COLO829 (cell line): ENCODE measurements at places on chromosomes 7 and 10.
A peak's percentile ranks its signal among the peaks of the same experiment; 100 is the strongest.

- no peak for DNase-seq
These were observed 36.7 kb downstream of the LSM5 start for GRCh38 chr7:32453341-32454011.

- DNase-seq: no peak
These were observed 3.4 kb downstream of the HOXA10 start for GRCh38 chr7:27170426-27171324.

DNA sequence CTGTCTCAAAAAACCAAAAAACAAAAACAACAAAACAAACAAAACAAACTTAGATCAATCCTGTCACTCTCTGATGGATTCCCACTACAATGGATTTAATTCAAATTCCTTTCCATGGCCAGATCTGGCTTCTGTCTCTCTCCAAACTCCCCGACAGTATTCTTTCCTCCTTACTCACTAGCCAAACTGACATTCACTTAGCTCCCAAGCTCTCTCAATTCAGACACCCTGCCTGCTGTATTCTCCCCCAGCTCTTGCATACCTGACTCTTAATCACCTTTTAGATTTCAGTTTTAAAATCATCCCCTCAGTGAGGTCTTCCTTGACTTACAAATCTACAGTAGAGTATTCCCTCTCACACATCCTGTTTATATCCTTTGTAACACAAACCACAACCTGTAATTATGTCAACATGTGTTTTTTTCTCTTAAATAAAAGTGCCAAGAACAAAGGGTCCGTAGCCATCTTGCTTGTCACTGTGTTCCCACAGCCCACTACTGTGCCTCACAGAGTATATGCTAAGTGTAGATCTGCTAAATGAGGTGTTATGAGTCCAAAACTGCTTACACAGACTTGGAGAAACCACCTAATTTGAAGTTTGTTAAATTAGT is 14.4 kb downstream of the HERPUD2 start:
- no peak for DNase-seq

DNA sequence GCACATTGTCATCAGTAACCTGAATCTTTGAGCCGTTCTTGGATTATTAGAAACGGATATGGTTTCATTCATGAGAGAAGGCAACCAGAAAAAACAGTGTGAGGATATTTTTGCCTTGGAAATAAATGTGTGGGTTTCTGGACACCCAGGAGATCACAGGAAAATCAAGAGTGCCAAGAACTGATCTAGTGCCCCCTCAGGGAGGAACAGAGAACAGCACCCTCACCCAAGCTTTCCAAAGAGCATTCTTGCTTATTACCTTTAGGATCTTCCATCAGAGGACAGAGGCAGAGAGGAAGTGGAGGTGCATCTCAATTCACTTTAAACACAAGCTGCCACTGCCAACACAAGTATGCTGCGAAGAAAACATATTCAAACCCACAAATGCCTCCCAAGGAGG is 851.5 kb upstream of the COBL start:
- DNase-seq: peak; percentile 6

GRCh38 chr10:110524179-110524858 is 26.6 kb downstream of the DUSP5 start:
- no peak for DNase-seq

DNA sequence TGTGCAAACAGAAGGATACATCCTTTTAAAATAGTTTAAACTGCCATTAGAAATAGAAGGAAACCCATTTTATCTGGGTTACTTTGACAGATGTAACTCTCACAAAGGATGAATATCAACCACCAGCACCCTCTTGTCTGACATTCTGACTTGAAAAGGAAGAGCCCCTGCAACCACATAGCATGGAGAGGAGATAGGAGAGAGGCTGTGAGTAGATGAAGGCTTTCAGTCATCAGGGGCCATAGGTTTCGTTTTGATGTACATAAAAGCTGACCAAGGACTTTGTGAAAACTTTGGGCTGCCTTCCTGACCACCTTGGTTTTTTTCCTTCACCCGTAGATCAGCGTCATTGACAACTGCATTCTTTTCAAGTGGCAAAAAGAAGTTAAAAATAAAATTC is 211.6 kb upstream of the PRPS1L1 start:
- no peak for DNase-seq

DNA sequence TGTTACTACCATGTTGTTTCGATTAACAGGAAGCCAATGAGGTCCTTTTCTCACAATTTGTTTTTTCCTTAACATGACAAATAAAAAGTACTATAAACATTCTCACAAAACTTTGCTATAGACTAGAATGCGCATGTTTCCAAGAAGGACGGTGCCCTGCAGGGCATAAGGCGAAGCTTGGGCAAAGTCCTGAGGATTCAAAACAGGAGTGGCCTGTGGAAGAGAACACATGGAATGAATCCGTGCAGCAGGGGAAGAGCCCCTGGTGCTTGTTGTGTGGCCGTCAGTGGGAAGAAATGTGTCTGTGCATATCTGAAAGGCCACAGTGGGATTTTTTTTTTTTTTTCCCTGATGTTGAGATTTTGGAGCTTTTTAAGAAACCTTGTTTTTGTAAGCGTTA is 67.6 kb downstream of the ITGA8 start:
- DNase-seq: no peak

DNA sequence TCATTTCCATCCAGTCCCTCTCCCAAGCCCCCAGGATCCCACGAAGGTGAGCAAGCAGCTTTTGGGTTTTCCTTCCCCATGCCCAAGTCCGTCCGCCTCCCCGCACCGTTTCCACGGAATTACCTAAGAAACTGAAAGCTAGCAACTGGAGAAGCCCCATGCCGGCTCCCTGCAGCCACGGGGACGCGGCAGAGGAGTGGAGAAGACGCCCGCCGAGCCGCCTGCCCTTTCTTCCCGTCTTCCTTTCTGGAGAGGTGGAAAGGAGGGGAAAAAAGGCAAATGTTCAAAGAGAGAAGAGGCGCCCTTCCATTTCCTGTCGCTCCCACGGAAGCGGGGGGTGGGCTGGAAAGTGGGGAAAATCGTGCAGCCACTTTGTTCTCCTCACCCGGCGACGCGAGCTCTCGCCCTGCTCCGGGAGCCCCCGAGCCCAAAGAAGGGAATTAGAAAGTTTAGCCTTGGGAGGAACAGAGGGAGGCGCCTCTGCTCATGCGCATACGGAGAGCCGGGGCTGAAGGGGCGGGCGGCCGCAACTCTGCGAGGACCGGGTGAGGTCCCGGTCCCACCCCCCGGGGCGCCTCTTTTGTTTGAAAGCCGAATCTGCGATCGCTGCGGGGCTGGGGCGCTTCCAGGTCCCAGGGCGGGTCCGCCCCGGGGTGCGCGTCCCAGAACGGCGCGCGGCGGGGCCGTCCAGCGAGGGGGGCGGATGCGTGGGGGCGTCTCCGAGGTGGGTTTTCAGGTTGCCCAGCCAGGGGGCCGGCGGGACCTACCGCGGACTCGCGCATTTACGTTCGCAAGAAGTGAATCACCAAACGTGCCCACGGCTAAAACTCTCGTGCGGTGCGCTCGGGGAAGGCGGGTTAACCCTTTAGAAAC is at the start of gene LAMB1:
TSS of gene LAMB1 (minus strand) at position 436 of the 873 bp plus-strand sequence. CDS start at position 160, 276 bp downstream.
- peak; percentile 76 for DNase-seq

GRCh38 chr7:130148561-130148960 is 56.6 kb downstream of the TMEM209 start:
- DNase-seq: no peak

GRCh38 chr10:71622154-71622526 is 97.4 kb downstream of the C10orf105 start:
- no peak for DNase-seq

DNA sequence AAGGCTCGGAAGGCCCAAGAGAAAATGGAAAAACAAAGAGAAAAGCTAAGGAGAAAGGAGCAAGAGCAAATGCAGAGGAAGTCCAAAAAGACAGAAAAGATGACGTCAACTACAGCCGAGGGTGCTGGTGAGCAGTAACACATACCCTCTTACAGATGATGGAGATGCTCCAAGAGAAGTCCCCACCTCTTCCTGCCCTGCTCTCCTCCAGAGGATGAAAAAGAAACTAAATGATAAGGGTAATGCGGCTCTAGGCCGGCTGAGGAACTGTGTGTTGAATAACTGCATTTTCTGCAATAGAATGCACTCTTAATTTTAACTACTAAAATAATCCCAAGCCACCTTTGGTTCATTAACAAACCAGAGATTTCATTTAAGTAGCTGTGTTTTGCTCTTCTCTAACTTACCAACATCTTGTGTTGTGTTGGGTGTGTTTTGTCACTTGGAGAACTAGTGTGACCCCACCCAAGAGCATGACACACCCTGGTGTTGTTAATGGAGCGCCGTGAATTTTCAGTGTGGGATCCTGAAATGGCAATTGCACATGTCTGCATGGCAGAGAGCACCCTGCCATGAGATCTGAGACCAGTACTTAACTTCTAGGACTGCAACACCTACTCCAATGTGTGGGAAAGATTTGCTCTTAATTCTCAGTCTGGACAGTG is 34.0 kb downstream of the PON1 start:
- DNase-seq: no peak

GRCh38 chr7:40983111-40983510 is 719.8 kb downstream of the INHBA start:
- no peak for DNase-seq

GRCh38 chr10:22481687-22482539 is 136.6 kb downstream of the SPAG6 start:
- DNase-seq: no peak

GRCh38 chr10:59575269-59575668 is 134.4 kb downstream of the SLC16A9 start:
- no peak for DNase-seq

GRCh38 chr7:20249920-20250319 is 32.7 kb upstream of the MACC1 start:
- DNase-seq: no peak

- DNase-seq: no peak
These were observed 2.2 kb upstream of the ABHD11 start for GRCh38 chr7:73740771-73741170.

GRCh38 chr10:92662848-92663247 is 26.9 kb upstream of the HHEX start:
- no peak for DNase-seq

DNA sequence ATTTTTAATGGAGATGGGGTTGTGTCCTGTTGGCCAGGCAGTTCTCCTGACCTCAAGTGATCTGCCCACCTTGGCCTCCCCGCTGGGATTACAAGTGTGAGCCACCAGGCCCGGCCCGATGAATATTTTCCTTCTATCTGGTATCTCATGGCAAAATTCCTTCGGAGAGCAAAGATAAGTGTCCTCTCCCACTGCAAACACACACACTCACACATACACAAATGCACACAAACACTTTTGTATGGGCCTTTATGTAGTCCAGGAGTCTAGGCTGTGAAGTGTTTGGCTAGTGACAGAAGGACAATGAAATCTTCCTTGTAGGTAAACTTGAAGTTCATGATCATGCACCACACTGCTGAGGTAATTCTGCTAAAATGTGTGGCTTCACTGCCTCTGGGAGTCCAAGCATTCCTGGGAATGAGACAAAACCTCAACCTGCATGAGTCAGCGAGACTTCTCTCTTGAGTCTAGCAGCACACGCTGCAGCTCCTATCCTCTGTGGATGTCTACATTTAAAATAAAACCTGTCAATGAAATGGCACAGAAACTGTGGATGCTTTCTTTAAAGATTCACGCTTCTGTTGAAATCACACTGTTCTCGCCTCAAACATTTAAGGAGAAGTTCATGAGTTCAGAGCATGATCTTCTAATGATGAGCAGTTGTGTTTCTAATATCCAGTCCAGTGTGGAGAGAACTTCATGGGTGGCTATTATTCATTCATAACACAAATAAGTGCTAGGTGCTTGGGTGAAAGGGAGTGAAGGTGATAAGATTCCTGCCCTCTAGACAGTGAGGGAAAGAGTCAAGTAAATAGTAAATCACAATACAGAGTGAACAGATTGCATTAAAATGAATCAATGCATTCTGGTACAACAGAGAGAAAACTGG is 96.5 kb downstream of the NRP1 start:
- no peak for DNase-seq

DNA sequence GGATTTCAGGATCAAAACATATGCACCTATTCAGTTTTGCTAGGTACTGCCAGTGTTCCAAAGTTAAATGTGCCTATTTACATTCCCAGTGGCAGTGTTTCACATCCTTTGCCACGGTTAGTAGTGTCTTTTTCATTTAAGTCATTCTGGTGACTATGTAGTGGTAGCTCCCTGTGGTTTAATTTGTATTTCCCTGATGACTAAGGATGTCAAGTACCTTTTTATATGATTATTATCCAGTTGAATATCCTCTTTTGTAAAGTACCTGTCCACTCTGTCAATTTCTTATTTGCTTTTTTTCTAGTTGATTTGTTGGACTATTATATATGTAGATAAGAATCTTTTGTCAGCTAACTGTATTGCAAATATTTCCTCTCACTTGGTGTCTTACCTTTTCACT is 45.1 kb downstream of the TMEM60 start:
- DNase-seq: no peak

DNA sequence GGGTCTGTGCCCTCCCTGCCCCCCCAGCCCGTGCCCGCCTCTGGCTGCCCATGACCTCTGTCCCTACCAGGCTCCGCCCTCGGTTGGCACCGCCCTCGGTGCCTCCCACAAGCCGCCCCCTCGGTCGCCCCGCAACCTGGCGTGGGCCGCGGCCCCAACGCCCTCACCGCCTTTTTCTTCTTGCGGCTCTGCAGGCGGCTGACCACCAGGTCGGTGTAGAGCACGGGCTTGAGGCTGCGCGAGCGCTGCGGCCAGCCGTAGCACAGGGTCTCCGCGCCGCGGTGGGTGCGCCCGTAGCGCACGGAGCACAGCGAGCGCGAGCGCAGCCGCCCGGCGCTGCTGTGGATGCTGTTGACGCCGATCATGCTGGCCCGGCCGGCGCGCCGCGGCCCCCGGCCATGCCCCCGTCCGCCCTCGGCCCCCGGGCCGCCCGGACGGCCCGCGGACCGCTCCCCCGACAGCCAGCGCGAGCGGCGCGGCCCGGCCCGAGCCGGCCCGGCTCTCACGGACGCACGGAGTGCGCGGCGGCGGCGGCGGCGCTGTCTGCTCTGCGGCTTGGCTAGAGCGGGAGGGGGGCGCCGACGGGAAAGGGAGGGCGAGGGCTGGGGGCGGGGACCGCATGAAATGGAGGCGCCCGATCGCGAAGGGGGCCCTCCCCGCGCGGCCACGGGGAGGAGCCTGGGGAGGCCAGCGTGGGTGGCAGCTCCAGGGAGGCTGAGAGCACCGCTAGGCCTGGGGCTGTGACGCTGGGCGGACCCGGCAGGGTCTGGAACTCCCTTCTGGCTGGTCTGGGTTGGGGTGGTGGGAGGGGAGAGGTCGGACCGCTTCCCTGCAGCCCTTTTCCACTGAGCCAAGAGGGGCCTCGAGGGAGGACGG is 9.6 kb downstream of the PSD start:
- no peak for DNase-seq

- DNase-seq: no peak
These were observed 93.8 kb downstream of the MAP3K8 start for GRCh38 chr10:30527623-30528428.

- no peak for DNase-seq
These were observed 5.1 kb downstream of the MTURN start for GRCh38 chr7:30139836-30140384.

GRCh38 chr10:63627881-63628296 is 106.7 kb downstream of the REEP3 start:
- DNase-seq: no peak

DNA sequence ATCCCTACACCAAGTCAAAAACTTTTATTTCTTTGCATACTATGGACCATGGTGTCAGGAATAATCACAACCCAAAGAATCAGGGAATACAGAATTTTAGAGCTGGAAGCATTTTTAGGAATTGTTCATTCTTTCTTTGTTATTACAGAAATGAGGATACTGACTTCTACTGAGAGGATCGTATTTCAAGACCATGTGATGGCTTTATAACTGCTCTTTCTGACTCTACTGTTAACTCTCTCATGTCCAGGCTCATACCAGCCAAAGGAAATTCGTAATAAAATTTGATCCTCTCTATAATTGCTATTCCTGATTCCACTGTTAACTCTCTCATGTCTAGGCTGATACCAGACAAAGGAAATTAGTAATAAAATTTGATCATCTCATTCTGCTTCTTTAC is 1050.9 kb upstream of the C7orf33 start:
- no peak for DNase-seq
